ENCODE measurements at places on chromosomes 13 and 19.
A peak's percentile ranks its signal among the peaks of the same experiment; 100 is the strongest.

GRCh38 chr13:35333157-35333556 lies 143.3 kb downstream of the MAB21L1 start:
- no peak for DNase-seq

DNA sequence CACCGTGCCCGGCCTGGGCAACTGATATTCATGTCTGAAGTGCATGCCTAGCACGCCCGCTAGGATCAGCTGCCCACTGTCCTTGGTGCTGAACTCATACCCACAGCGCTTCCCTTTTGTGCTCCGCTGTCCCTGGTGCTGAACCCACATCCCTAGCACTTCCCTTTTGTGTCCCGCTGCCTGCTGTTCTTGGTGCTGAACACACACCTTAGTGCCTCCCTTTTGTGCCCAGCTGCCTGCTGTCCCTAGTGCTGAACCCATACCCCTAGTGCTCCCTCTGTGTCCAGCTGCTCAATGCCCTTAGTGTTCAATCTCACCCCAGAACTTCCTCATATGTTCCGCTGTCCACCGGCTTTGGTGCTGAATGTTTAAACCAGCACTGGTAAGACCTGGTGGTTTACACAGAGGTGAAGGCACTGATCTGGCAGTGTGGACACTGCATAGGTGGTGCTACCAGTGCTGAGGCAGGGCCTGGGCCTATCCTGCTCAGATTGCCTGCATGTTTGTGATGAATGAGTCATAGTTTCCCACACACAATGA lies 26.3 kb upstream of the SIGLEC11 start:
- peak; percentile 61 for DNase-seq

GRCh38 chr19:44807652-44808462 lies 1.0 kb upstream of the BCAM start:
- DNase-seq, result no peak

DNA sequence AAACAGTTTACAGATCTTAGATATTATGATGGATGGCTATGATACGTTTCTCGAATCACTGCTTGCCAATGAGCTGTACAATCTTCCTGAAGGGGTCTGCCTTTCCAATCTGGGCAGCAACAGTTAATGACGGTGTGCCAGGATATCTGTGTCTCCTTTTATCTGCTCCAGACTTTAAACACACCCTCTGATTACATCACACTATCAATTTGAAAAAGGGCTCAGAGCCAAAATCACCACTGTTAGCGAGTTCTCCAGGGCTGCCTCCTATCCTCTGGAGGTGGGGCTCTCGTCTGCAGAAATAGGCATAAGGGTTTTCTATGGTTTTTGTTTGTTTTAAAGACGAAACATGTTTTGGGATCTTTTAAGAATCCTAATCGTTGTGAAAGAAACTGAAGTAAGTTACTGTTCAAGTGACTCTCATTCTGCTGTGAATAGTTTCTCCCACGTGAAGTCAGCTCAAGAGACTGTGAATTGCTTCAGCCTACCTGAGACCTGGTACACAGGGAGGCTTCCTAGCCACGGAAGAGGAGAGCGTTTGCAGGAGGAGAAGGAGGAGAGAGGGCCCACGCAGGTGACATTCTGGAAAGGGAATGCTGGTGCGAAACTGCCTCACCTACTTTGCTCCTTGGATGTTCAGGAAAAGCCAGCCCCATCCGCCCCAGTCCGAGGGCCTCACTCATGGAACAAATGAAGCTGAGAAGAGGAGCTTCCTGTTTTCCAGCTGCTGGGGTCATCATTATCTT lies 15.2 kb upstream of the GJA3 start:
- DNase-seq, result no peak

GRCh38 chr13:25468325-25469168 lies 96.8 kb downstream of the ATP8A2 start:
- no peak for DNase-seq

DNA sequence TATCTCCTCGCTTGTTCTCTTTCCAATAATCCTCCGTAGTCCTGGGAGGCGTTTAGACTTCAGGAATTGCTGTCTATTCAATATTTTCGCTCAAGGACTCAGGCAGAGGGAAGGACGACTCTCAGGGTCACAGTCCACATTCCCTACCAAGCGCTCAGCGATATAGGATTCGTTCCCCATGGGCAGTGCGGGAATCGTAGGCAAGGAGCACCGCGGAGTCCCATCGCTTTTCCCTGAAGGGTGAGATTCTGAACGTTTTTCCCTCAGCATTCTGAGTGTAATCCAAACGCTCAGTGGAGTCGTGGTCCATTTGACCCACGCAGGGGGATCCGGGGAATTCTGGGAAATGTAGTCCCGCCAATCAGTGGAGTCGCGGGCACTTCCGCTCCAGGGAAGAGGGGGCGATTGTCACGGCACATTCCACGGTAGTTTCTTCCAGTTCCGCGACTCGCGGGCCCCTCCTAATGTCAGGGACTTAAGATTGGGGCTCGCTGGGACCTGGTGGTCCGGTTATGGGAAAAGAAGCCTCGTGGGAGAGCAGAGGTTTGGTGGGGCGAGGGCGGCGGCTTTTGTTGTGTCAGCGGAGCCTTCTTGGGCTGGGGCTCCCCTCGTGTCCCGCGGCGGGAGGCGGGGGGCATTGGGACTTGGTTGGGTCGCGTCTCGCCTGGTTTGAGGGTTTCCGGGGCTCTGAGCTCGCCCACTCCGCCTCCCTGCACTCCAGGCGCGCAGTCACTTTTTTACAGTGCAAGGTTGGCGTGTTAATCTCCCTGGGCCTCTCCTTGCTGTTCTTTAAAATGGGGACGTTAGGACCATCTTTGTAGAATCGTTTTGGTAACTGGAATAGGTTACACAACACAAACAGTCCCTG lies at the start of gene ZNF234:
Gene ZNF234 (plus strand): TSS at position 364 of the 868 bp plus-strand sequence. CDS start 3,079 bp downstream, outside the sequence.
- DNase-seq, result peak; percentile 75

- DNase-seq, result no peak
These were observed 93.5 kb upstream of the MRI1 start for GRCh38 chr19:13670846-13671245.

DNA sequence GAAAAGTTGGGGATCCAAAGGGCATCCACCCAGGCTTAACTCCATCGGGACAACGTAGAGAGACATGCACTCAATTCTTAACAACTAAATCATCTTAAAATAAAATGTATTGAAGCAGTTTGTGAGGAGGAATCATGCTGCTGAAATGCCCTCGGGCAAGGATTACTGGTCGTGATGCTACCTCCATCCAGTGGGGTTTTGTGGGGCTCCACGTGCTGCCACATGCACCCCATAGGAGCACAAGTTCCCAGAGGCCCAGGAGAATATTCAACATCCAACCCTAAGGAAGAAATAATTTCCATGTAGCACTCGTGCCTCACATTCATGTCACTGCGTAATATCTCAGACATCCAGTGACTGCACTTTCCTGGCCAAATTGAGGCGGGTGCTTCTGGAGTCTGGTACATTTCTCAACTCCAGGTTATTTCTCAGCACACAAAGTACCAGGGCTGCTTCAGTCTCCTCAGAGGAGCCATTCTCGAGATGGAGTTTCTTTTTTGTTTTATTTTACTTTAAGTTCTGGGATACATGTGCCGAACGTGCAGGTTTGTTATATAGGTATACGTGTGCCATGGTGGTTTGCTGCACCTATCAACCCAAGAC lies 429.8 kb downstream of the FOXO1 start:
- no peak for DNase-seq

DNA sequence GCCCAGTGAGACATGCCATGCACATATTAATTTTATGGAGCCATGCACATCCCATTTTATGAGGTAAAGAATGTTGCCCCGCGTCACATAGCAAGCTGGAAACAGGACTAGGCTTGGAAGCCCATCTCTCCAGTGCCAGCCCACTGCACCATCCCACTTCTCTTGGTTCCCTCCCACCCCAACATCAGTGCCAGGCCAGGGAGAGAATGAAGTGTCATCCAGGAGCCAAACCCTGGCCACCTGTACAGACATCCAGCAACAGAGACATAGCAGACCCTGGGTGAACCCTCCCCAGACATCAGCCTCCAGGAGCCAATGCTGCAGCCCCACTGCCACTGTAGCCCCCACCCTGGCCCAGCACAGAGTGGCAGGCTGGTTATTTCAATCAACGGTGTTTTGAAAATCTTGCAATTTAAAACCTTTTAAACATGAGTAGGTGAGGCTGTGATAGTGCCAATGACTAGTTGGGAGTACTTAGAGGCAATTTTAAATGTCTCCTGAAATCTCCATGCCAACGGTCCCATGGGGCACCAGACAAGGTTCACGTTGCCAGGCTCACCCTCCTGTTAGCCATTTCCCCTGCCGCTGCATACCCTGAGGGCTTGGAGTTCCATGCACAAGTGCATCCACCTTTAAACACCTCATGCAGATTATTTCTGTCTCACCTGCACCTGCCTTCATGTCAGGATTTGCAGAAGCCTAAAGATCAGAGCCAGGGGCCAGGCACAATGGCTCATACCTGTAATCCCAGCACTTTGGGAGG lies 34.7 kb downstream of the VSTM2B start:
- no peak for DNase-seq

GRCh38 chr13:99041788-99042187 lies 63.9 kb upstream of the DOCK9 start:
- DNase-seq, result no peak

DNA sequence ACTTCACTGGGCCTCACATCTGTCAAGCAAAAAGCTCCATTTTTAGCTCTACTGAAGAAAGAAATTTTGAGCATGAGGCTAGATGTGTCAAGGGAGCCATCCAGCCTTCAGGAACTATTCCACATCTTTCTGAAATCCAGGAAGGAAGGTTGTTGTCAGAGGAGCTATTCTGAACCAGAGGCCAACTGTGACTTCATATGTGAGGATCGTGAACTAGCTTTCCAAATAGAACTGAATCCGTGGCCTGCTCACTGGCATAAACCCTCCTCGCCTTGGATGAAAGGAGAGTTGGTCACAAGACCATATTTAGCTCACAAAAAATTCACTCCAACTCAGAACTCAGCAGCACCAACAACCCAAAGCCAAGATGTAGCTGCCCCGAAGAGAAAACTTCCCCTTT lies 195.8 kb downstream of the FOXO1 start:
- DNase-seq, result no peak

DNA sequence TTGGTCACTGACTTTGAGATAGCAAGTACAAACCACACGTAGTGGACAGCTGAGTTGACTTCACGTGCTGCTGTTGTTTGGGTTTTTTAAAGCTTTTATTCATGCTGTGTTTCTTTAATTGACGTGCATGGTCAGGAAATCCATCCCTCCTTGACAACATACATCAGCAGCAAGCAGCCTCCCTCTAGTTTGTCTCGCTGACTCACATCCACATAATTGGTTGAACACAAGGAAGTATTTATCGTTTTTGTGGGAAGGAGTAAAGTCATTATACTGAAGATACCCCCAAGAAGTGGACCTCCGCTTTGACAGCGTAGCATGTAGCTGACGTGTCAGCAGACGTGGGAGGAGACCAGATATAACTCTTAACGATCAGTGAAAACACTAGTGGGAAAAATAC lies 355.8 kb downstream of the MYO16 start:
- no peak for DNase-seq

GRCh38 chr13:98972059-98972458 lies 5.8 kb downstream of the DOCK9 start:
- no peak for DNase-seq

- DNase-seq, result no peak
These were observed 86.6 kb downstream of the TNFRSF19 start for GRCh38 chr13:23656637-23657371.

GRCh38 chr19:27392027-27392632 lies 1820.8 kb downstream of the UQCRFS1 start:
- DNase-seq, result no peak

- DNase-seq, result no peak
These were observed 37.3 kb downstream of the IL12RB1 start for GRCh38 chr19:18049385-18049784.

GRCh38 chr13:73174521-73175010 lies 115.8 kb downstream of the KLF5 start:
- DNase-seq, result no peak

DNA sequence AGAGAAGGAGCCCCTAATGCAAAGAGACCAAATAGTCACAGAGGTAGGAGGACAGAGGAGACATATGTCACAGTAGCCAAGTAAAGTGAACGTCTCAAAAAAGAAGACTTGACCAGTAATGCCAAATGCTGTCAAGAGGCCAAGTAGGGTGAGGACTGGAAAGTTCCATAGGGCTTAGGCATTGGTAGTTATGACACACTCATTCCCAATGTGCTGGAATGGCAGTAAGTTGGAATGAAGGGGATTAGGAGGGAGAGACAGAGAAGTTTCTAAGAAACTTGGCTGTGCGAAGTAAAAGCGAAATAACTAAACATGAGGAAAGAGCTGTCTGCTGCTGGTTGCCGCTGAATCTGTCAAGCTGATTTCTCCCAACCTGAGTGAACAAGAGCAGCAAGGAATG lies 14.9 kb upstream of the FRY start:
- DNase-seq, result no peak

DNA sequence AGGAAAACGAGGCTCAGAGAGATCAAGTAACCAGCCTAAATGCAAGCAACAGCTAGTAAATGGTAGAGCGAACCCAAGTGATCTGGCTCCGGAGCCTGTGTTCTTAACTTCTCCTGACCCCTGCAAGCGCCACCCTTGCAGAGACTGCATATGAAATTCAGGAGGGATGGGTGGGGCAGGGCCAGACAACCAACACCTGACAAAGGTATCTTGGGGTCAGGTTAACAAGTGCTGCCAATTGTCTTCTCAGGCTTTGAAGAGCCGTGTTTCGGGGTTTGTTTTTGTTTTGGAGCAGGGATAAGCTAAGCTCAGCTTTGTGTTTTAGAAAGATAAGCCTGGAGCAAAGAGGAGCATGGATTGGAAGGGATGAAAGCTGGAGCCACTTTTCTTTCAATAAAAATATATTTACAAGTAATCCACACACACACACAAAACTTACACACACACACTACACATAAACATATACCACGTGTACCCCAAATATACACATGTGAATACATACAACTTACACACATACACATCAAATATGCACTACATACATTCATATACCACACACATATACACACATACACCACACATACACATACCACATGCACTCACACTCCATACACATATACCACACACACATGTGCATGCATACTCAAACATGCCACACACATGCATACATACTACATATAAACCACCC lies 722.0 kb downstream of the DIAPH3 start:
- DNase-seq, result no peak

DNA sequence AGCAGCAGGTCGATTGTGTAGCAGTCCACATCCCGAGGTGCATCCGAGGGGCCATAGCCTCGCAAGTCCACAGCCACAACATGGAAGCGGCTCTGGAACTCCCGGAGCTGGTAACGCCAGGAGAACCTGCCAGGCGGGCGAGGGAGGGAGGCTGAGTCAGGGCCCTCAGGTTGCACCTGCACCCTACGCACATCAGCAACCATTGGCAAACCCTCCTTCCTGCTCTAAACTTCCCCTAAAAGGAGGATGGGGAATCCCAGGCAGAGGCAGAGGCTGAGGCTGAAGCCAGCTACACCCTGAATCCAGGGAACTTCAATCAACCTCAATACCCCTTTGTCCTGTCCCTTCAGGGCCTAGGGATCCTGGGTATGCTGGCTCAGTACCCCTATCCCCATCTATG lies 977 bp downstream of the EPHX3 start:
- DNase-seq, result no peak

DNA sequence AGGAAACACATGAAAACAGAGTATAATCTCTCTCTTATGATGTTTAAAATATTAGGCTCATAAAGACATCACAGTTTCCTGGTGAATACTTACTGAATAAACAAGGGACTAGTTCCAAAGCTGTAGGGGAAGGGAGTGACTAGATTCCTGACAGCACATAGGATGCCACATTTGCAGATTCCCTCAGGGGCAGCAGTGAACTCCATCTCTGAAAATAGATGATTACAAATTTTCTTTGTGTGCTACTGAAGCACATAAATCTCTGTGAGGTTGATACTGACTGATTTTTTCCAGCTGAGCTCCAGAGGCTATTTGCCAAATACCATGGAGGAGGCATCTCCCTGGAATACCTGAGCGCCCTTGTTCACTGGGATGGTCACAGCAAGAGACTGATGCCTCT lies 77.3 kb downstream of the FGF9 start:
- DNase-seq, result no peak

Measured in activated CD4-positive, alpha-beta T cell treated with anti-CD3 and anti-CD28 coated beads for 4 hours (primary cell).